ENCODE measurements at places on chromosomes 1 and 21.
A peak's percentile ranks its signal among the peaks of the same experiment; 100 is the strongest.

GRCh38 chr1:208951908-208952307 lies 631.6 kb upstream of the CAMK1G start:
- no peak for DNase-seq

GRCh38 chr1:232226197-232226712 lies 403.7 kb downstream of the SIPA1L2 start:
- DNase-seq, result no peak

GRCh38 chr1:160544647-160545046 lies 21.6 kb upstream of the SLAMF6 start:
- peak; percentile 45 for DNase-seq

GRCh38 chr1:228226956-228227791 lies 19.3 kb downstream of the OBSCN start:
- DNase-seq, result no peak

GRCh38 chr1:179966551-179966950 lies 11.9 kb downstream of the CEP350 start:
- DNase-seq, result no peak

All from GM10248 (cell line).